Adrenal gland (tissue), 19 donors: ENCODE measurements at places on chromosomes 3 and 15. TPM values are rescaled to one million over a fixed set of nuclear protein-coding genes. Genes with fewer than 3 reads are reported as not detected.

The SEMA6D gene
- total RNA-seq: 2.2 TPM

The GHRL gene
- 0.70 TPM for total RNA-seq

The PLXNB1 gene
- 5.9 TPM for total RNA-seq

The AADACL2 gene
- total RNA-seq: 0.19 TPM

The SERPINI1 gene
- total RNA-seq: 17.9 TPM

The FRMD4B gene
- 37.6 TPM for total RNA-seq

The ACTC1 gene
- total RNA-seq: 0.81 TPM

The CAPN3 gene
- 7.8 TPM for total RNA-seq

The MYL3 gene
- 8.8 TPM for total RNA-seq

The ZPLD1 gene
- total RNA-seq: not detected

The SCN11A gene
- total RNA-seq: 0.16 TPM

The THPO gene
- 0.11 TPM for total RNA-seq

The CHRM5 gene
- total RNA-seq: not detected

The CLDN18 gene
- not detected for total RNA-seq

The CNTN4 gene
- total RNA-seq: 1.6 TPM

The ZBED2 gene
- total RNA-seq: not detected

The ACVR2B gene
- total RNA-seq: 15.2 TPM

The IMPG2 gene
- 0.29 TPM for total RNA-seq
